Activated CD8-positive, alpha-beta memory T cell treated with anti-CD3 and anti-CD28 coated beads for 1 hour (primary cell): ENCODE measurements at places on chromosomes 12 and 14.

DNA sequence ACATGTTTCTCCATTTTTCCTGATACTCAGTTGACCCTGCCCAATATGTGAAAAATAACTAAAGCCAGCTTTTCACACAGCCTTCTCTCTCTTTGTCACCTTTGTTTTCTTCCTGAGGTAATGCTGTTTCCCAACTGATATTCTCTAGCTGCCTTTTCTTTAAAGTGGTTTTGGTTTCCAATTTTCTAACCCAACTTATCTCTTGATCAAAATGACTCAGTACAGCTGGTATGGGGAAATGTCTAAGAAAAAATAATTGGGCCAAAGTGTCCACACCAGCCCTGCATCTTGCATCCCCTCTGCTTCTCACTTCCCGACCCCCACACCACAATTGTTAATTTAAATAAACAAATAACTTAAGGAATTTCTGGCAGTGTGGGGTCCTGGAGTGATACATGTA is 193.8 kb downstream of the SYT1 start:
- DNase-seq: no peak

DNA sequence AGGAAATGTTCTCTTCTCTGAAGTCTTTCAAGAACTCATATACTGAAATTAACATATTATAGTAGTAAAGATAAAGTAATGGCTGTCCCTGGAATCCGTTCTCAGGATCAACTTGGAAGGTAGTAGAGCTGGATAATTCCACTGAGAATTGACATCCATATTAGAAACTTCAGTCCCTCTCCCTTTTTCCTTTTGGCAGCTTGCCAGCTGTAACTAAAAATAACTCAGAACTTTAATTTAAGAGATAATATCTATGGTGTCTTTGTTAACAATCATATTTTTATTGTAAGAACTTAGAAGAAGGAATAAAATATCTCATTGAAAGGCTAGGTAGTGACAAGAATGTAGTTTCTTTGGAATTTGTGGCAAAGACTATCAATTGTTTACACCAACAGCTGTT is 61.4 kb upstream of the PLEKHA5 start:
- no peak for DNase-seq

GRCh38 chr12:73321319-73321718 is 1049.1 kb downstream of the TRHDE start:
- no peak for DNase-seq

- DNase-seq: no peak
Observed at GRCh38 chr12:2183556-2184541, 131.1 kb downstream of the CACNA1C start.

GRCh38 chr12:64008596-64008995 is 164.1 kb downstream of the SRGAP1 start:
- DNase-seq: no peak

DNA sequence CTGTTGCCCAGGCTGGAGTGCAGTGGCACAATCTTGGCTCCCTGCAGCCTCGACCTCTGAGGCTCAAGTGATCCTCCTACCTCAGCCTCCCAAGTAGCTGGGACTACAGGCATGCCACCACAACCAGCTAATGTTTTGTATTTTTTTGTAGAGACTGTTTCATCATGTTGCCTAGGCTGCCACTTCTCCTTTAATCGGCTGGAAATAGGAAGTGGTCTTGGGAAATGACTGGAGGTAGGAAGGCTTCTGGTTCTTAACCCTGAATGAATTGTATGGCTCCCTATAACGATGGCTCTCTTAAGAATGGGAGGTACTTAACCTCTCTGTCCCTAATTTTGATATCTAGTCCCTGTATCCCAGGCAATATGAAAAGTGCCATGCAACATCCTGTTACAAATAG is 113.9 kb upstream of the USP15 start:
- DNase-seq: no peak

DNA sequence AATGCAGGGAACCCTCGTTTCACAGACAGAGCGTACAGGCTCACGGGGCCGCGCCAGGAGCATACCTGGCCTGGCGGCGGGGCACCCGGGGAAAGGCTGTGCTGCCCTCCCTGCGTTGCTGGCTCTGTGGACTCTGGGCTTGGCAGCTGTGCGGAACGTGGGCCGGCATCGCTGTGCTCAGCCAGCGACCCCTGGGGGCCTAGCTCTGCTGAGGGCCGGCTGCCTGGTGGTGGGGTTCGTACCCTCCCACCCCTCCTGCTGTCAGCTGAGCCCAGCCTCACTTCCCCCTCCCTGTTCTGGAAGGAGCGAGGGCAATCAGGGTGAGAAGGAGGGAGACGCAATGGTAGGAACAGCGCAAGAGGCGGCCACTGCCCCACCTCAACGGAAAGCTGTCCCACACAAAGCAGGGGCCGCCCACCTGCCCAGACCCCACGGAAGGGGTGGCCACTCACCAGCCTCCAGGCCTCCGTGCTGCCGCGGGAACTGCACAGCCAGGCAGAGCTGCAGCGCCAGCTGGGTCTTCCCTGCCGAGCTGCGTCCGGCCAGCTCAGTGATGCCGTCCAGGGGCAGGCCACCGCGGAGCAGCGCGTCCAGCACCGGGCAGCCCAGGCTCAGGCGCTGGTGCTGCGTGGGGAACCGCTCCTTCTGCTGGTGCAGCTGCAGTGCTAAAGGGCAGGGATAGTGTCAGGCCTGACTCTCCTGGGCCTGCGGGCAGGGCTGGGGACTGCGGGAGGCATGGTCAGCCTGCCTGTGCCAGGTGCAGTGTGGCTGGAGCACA is 8.5 kb downstream of the XRCC3 start:
- no peak for DNase-seq

DNA sequence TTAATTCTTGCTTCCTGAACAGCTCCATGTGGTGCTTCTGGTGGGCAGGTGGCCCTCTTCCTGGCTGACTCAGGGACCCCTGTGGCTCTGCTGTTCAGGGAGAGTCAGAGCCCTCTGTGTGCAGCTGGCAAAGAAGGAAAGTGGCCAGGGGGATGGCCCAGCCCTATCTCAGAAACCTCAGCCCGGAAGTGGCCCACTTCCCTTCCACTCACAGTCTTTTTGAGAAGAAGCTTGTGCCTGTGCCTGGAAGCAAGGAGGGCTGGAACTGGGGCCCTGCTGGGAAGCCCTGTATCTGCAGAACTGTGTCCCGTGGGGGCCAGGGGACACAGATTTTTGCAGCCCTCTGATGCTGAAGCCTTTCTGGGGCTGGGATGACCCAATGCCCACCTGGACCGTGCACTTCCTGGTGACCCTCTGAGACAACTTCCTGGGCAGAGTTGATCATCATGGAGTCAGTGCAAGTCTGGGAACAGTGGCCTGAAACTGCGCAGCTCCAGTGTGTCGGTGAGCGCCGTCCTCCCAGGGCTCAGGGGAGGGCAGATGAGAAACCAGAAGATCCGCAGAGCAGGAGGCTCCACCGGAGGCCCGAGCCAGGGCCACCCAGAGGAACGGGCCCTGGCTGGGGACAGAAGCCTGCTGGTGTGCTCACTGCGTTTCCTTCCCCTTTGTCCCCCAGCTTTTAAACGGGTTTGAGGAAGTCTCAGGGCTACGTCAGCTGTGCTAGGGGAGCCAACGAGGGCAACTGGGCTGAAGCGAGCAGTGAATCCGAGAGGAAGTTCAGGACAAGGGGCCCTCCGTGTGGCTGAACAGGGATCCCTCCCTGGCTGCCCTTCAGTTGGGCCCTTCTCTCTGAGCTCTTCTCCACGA is 217.4 kb upstream of the RTL1 start:
- DNase-seq: no peak

- DNase-seq: no peak
Observed at GRCh38 chr12:50242751-50243191, 40.5 kb downstream of the LIMA1 start.

- DNase-seq: no peak
Observed at GRCh38 chr12:5376591-5377207, 55.2 kb upstream of the NTF3 start.

- peak; percentile 10 for DNase-seq
Observed at GRCh38 chr12:93245543-93245942, 132.2 kb upstream of the NUDT4 start.
